ENCODE measurements at places on chromosomes 12 and 14. TPM values are rescaled to one million over a fixed set of nuclear protein-coding genes. Genes with fewer than 3 reads are reported as not detected.

LBHD2 gene
- polyA plus RNA-seq = 0.08 TPM

NANOG gene
- not detected for polyA plus RNA-seq

OR4K15 gene
- not detected for polyA plus RNA-seq

GRCh38 chr12:44581642-44582242 is 294.4 kb downstream of the NELL2 start:
- no peak for DNase-seq

- no peak for DNase-seq
These were observed 129.4 kb upstream of the PARP11 start for GRCh38 chr12:4002601-4003000.

DNA sequence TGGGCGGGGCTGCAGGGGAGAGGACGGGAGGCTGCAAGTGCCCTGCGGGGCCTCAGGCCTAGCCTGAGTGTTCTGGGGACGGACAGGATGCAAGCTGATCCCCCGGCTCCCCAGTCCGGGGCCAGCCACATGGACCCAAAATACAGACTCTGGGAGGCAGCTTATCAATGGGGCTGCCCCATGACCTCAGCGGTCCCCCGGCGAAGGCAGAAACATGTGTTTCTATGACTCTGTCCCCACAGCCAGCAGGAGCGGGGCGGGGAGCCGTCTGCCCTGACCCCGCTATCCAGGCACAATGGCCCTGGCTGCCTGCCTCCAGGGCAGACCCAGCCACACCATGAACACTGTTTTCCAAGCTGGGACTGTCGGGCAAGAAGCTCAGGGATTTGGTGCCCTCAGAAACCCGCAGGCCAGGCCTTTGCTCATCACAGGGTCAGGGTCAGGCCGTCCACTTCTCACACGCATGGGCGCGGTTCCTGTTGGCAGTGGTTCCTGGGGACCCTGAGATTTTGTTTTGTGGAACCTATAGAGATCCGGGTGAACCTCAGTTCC is 75.0 kb downstream of the RFLNA start:
- DNase-seq = no peak

- no peak for DNase-seq
These were observed 990.3 kb downstream of the AACS start for GRCh38 chr12:126055521-126055920.

DNA sequence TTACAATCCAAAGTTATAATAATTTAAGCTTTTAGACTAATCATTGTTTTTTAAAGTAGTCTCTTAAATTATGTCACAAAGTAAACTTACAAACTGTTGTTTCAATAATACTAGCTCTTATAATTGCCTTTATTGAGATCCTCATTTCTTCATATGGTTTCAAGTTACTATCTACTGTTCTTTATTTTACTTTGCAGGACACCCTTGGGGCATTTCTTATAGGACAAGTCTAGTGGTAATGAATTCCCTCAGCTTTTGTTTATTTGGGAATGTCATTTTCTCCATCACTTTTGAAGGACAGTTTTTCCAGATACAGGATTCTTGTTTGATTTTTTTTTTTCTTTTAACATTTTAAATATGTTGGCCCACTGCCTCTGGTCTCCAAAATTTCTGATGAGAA is 8.1 kb upstream of the ZFP36L1 start:
- DNase-seq = no peak

GRCh38 chr12:57142727-57143126 is 4.7 kb downstream of the LRP1-AS start:
- DNase-seq = no peak

Data from lung (tissue), 17 donors.